ENCODE measurements at places on chromosomes 7 and 10.

DNA sequence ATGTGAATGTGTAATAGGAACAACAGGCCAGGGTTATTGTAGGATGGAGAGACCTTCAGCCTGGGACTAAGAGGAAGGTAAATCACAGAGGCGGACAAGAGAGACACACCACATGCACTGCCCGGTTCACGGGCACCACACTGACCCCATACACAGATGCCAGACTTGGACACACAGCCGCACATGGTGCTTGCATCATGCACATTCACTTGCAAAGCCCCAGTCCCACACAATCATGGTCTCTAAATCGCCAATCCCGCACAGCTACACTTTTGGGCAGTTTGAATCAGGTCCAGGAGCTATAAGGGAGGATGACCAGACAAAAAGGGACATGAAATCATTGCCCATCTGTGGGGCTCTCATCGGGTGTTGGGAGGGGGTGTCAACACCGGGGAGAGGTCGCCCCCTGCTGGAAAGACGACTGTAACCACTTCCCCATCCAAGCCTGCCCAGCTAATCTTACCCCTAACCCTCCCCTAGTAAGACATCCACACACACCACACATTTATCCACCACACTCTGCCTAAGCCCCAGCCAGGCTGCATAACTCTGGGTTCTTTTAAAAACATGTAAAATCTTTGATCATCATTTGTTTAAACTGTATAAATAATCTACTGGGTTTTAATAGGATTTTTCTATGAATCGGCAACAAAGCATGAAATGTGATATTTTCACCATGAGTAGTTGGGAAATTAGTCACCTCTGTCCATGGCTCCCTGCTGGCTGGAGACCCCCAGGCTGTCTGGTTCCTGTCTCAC lies 40.5 kb upstream of the SLF2 start:
- no peaks in the 10 kb centered on the region for H3K36me3 ChIP-seq
- DNase-seq: no peak
- no peaks in the 10 kb centered on the region for H3K27me3 ChIP-seq
- no peak overlapping the region for H3K27ac ChIP-seq
- no peak overlapping the region for H3K4me3 ChIP-seq

DNA sequence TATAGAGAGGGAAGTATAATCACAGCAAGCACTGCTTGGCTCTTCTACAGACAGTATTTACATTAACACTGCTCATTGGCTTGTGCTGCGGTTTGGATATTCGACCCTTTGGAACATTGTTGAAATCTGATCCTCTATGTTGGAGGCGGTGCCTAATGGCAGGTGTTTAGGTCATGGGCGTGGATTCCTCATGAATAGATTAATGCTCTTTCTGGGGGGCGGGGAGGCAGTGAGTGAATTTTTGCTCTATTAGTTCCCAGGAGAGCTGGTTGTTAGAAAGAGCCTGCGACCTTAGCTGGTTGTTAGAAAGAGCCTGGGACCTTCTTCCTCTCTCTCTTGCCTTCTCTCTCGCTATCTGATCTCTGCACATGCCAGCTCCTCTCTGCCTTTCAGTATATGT lies 77.3 kb upstream of the SVIL start:
- H3K36me3 ChIP-seq: peaks cover 6% of the 10 kb centered on the region
- no peaks in the 10 kb centered on the region for H3K27me3 ChIP-seq
- peak overlapping the region; percentile 9 for H3K27ac ChIP-seq
- H3K4me3 ChIP-seq: no peak overlapping the region
- H3K4me1 ChIP-seq: peaks cover 17% of the 10 kb centered on the region

GRCh38 chr7:124597509-124597908 lies 168.1 kb downstream of the GPR37 start:
- DNase-seq: no peak
- H3K4me1 ChIP-seq: no peaks in the 10 kb centered on the region
- H3K27ac ChIP-seq: no peak overlapping the region
- H3K36me3 ChIP-seq: no peaks in the 10 kb centered on the region
- no peak overlapping the region for H3K4me3 ChIP-seq
- H3K27me3 ChIP-seq: no peaks in the 10 kb centered on the region

DNA sequence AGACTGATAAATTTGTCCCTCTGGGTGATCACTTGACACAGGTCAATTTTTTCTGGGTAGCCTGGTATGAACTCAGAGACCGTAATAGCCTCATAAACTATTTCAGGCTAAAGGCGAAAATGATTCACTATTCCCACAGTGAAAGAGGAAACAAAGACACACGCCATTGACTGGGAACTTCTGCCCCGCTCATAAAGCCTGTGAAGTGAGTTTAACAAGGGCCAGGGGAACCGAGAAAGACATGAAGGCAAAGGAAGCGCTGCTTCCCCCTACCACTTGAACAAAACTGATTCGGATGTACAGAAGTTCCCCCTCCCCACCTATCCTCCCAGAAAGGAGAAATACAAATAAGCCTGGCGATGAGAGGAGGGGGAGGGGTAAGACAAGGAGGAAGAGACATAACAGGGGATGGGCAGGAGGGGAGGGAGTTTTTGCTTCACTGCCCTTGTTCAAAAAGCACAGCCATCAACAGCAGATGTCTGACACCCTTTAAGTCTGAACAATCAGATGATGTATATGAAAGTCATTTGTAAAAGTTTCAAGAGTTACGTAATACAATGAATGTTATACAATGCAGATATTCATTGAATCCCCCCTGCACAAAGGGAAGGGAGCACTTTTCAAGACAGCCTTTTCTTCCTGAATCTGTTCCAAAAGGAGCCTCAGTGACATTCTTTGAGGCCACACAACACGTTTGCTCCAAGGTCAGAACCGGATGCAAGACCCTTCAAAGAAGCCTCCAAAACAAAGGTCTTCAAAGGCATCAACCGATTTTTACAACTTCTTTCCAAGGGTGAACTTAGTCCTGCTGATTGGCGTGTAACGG lies 734 bp downstream of the ABCB4 start:
- H3K27me3 ChIP-seq: no peaks in the 10 kb centered on the region
- peaks cover 5% of the 10 kb centered on the region for H3K4me1 ChIP-seq
- H3K36me3 ChIP-seq: no peaks in the 10 kb centered on the region
- no peak for DNase-seq

DNA sequence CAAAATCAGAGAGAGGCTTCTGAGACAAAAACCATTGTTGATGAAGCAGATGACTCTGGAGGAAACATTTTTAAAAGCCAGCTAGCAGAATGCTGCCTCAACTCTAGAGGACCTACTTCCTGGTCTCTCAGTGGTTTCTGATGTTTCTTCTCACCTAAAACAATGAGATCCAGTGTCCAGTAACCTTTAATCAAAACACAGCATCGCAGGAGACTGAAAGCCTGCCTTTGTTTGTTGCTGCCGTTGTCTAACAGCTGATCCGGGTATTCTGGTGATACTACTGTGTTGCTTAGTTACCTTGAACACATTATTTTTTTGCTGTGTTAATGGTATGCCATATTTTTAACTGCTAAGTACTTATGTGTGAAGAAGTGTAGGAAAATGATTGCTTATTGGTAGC lies 70.9 kb downstream of the WIPF3 start:
- DNase-seq: no peak
- H3K36me3 ChIP-seq: no peaks in the 10 kb centered on the region
- H3K4me1 ChIP-seq: no peaks in the 10 kb centered on the region
- H3K27me3 ChIP-seq: no peaks in the 10 kb centered on the region
- no peak overlapping the region for H3K4me3 ChIP-seq

GRCh38 chr7:135200821-135201331 lies 10.4 kb downstream of the WDR91 start:
- H3K27me3 ChIP-seq: no peaks in the 10 kb centered on the region
- no peak for DNase-seq
- H3K4me1 ChIP-seq: no peaks in the 10 kb centered on the region
- no peak overlapping the region for H3K4me3 ChIP-seq
- H3K27ac ChIP-seq: no peak overlapping the region
- H3K36me3 ChIP-seq: peaks cover 53% of the 10 kb centered on the region

GRCh38 chr10:24848195-24848594 lies 104.2 kb downstream of the PRTFDC1 start:
- H3K27me3 ChIP-seq: no peaks in the 10 kb centered on the region
- H3K4me3 ChIP-seq: no peak overlapping the region
- H3K36me3 ChIP-seq: no peaks in the 10 kb centered on the region
- H3K27ac ChIP-seq: no peak overlapping the region
- DNase-seq: no peak
- H3K4me1 ChIP-seq: peaks cover 4% of the 10 kb centered on the region

- no peaks in the 10 kb centered on the region for H3K4me1 ChIP-seq
- no peak for DNase-seq
- H3K4me3 ChIP-seq: no peak overlapping the region
- no peak overlapping the region for H3K27ac ChIP-seq
- no peaks in the 10 kb centered on the region for H3K27me3 ChIP-seq
- H3K36me3 ChIP-seq: no peaks in the 10 kb centered on the region
Observed at GRCh38 chr7:74218343-74218698, 8.5 kb downstream of the LAT2 start.

DNA sequence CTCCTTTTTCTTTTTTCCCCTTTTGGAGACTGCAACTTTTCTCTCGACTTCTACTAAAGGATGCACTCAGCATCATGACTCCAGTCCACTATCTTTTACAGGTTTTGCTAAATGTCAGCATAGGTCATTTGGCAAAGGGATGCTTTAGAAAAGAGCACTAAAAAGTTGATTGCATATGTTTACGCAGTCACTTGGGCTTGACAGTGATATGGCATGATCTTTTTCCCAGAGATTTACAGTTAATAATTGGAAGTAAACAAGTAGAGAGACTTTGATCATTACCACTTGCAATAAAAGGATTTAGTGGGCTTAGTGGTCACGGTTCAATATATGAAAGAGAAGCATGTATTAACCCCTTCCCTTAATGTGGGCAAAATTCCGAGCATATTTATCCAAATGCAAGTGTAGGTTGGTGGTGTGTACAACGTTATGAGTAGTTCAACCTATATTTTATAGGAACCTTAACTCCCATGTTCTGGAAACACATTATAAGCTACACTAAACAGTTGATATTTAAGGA lies 1.8 kb downstream of the BMI1 start:
- peaks cover 19% of the 10 kb centered on the region for H3K4me1 ChIP-seq
- H3K36me3 ChIP-seq: peaks cover 3% of the 10 kb centered on the region
- H3K27ac ChIP-seq: no peak overlapping the region
- DNase-seq: no peak
- H3K27me3 ChIP-seq: no peaks in the 10 kb centered on the region

DNA sequence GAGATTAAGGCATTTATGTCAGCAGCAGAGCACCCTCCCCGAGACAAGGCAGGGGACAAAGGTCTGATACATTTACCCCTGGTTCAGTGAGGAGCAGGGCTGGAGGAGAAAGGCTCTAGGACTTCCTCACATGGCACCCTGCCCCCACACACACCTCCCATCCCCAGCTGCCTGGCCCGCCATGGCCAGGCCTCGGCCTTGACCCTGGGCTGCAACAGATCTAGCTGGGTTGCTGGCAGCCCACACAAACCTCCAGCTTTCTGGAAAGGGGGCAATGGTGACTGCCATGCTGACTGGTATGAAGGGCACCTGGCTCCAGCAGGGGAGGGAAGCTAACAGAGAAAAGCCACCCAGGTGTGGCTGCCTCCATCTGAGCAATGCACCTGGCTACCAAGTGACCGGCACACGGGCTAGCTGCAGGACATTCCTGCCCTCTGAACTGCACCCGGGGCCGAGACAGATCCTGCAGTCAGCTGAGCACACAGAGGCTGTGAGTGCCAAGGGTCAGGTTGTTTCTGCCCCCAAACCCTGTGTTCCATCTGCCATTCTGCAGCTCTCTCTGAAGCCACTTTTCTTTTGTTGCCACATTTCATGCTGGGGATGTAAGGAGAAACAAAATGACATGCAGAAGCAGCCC lies 85.8 kb upstream of the LRRC18 start:
- DNase-seq: no peak
- peak overlapping the region; percentile 71 for H3K27ac ChIP-seq
- peaks cover 31% of the 10 kb centered on the region for H3K4me1 ChIP-seq
- H3K36me3 ChIP-seq: peaks cover 6% of the 10 kb centered on the region
- no peak overlapping the region for H3K4me3 ChIP-seq

- no peak overlapping the region for H3K4me3 ChIP-seq
- DNase-seq: no peak
- H3K27ac ChIP-seq: no peak overlapping the region
- no peaks in the 10 kb centered on the region for H3K27me3 ChIP-seq
Observed at GRCh38 chr7:25351761-25352160, 123.5 kb upstream of the NPVF start.

DNA sequence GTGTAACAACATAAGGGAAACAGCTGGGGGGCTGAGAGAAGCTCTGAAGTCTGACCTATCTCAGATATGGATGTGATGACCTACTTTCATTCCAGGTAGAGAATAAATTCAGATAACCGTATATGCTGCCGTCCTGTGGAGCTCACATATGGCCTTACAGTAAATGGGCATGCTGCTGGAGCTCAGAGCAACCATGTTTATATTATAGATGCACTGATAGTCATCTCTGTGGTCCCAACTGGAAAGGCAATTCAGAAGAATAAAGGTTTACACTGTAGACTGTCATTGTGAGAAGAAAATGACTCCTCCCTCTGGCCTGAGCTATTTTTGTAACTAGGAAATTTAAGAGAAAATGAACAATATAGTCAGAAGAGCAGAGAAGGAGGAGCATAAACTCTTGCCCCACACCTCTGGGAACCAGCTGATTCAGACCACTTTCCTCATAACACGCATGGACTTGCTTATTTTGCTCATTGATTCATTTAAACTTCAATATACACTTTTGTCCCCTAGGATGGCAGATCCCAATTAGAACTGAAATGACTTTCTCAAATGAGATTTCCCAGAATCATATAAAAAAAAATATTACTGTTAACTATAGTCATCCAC lies 69.9 kb upstream of the NXPH1 start:
- no peaks in the 10 kb centered on the region for H3K4me1 ChIP-seq
- H3K27me3 ChIP-seq: no peaks in the 10 kb centered on the region
- no peak overlapping the region for H3K4me3 ChIP-seq
- no peak for DNase-seq
- H3K27ac ChIP-seq: no peak overlapping the region

- H3K4me3 ChIP-seq: no peak overlapping the region
- H3K27me3 ChIP-seq: no peaks in the 10 kb centered on the region
- H3K36me3 ChIP-seq: no peaks in the 10 kb centered on the region
Observed at GRCh38 chr10:118635674-118636402, 40.4 kb upstream of the PRLHR start.

- H3K4me3 ChIP-seq: no peak overlapping the region
- no peaks in the 10 kb centered on the region for H3K36me3 ChIP-seq
- DNase-seq: no peak
- H3K27ac ChIP-seq: no peak overlapping the region
- no peaks in the 10 kb centered on the region for H3K4me1 ChIP-seq
Observed at GRCh38 chr10:98924526-98924925, 311.1 kb downstream of the HPSE2 start.

DNA sequence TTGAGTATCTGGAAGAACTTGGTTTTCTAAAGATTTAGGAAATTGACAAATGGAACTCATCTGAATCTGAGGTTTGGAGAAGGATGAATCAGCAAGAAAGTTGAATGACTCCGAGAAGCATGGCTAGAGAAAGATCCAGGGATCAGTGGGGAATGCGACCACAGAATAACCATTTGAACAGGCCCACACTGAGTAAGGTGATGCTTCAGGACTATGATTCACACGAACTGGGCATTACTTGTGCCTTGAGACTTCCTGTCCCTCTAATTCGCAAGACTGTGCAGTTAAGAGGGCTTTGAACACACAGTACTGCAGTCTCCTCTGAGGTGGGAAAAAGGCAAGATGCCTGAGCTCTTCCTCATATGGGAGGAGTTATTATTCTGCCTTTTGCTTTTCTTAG lies 395.5 kb upstream of the POM121L12 start:
- no peaks in the 10 kb centered on the region for H3K4me1 ChIP-seq
- no peaks in the 10 kb centered on the region for H3K36me3 ChIP-seq
- no peak overlapping the region for H3K4me3 ChIP-seq
- no peaks in the 10 kb centered on the region for H3K27me3 ChIP-seq
- H3K27ac ChIP-seq: no peak overlapping the region

GRCh38 chr10:6017781-6018354 lies 40.5 kb upstream of the IL15RA start:
- H3K4me1 ChIP-seq: no peaks in the 10 kb centered on the region
- no peak overlapping the region for H3K27ac ChIP-seq
- no peaks in the 10 kb centered on the region for H3K27me3 ChIP-seq
- no peaks in the 10 kb centered on the region for H3K36me3 ChIP-seq
